ENCODE measurements at places on chromosomes 6 and 20.

GRCh38 chr6:169867751-169868191 lies 116.3 kb downstream of the ERMARD start:
- no peak for DNase-seq

GRCh38 chr6:16658348-16659034 lies 102.8 kb downstream of the ATXN1 start:
- DNase-seq, result no peak

GRCh38 chr6:104566411-104566810 lies 293.3 kb downstream of the HACE1 start:
- DNase-seq, result no peak

DNA sequence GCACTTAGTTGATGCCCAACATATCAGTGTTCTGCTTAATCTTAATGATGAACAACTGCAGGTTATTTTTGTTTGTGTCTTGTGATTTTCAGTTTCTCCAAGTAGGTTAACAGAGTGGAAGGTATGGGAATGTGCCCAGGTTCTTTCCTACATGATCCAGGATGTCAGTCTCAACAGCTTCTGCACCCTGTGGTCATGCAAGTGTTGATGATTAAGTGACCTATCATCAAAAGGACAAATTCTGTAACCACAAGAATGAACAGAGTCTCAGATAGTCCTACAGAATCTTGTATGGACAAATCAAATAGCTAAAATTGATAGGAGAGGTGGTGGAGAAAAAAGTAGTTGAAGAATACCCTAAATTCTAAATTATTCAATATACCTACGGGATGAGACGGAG lies 26.1 kb downstream of the MAN1A1 start:
- no peak for DNase-seq

GRCh38 chr6:7975764-7976146 lies 65.2 kb upstream of the TXNDC5 start:
- DNase-seq, result peak; percentile 77

GRCh38 chr6:25370178-25371036 lies 91.2 kb downstream of the CARMIL1 start:
- no peak for DNase-seq

DNA sequence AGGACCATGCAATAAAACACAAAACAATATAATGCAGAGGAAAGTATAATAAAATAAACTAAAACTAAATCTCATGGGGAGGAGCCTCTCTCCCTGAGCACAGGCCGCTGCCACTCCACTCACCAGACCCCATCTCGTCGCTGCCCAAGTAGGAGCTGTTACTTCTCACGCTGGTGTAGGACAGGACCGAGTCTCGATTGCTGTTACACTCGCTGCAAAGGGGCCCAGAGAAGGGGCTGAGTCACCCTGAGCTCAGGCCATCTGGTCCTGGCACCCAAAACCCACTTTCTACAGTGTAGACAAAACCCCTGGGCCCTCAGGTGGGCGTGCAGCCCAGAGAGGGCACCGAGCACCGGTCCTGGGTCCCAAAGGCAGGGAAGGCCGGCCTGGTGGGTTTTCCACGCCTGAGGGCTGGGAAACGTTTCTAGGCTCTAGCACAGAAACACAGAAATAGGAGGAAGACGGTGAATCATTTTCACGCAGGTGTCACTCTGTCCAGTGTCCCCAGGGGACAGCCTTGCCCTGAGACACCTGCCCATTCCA lies 183.4 kb downstream of the PREX1 start:
- DNase-seq, result no peak

GRCh38 chr20:48710341-48711043 lies 117.3 kb downstream of the PREX1 start:
- no peak for DNase-seq

DNA sequence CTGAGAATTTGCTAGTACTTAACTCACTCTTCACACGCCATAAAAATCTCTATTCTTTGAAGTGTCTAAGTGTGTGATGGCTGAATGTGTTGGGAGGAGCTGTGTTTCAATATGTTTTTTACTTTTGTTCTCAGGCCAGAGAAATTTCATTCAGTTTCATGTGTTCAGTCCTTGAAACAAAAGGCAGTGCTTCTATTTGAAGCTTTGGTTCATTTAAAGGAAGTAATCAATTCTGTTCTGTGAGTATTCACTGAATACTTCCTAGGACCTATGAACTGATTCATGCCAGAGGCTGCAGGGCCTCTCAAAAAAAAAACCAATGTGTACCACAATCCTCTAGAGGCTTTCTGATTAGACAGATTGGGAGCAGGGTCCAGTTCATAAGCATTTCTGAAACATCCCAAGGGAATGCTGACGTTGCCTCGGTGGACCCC lies 12.4 kb upstream of the F13A1 start:
- no peak for DNase-seq

- no peak for DNase-seq
Measured at GRCh38 chr6:90397047-90397446, 100.4 kb upstream of the BACH2 start.

Measured in common myeloid progenitor, CD34-positive (primary cell).